Prostate gland (tissue), 2 donors: ENCODE measurements at places on chromosomes 5 and 9. TPM values are rescaled to one million over a fixed set of nuclear protein-coding genes. Genes with fewer than 3 reads are reported as not detected.

Gene TSSK1B
- total RNA-seq = 4.0 TPM

DNA sequence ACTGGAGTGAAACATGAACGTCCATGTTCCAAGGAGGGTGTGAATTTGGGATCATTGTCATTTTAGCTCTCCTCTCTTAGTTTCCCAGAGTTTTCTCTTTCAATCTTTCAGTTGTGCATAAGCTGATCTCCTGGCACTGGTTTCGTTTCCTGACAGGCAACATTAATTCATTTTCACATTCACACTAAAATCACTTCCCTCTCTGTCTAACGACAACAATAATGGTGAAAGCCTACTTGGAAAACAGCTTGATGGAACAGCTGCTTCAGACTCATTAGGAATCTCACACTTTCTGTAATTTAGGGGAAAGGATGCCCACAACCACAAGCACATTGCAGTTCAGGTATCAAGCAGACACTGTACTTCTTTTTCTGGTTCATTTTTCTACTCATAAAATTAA is 188.6 kb downstream of the TRIM36 start:
- no peaks in the 10 kb centered on the region for H3K36me3 ChIP-seq
- no peak overlapping the region for H3K27ac ChIP-seq
- no peak overlapping the region for H3K4me3 ChIP-seq

Gene WDR31
- 6.4 TPM for total RNA-seq

DNA sequence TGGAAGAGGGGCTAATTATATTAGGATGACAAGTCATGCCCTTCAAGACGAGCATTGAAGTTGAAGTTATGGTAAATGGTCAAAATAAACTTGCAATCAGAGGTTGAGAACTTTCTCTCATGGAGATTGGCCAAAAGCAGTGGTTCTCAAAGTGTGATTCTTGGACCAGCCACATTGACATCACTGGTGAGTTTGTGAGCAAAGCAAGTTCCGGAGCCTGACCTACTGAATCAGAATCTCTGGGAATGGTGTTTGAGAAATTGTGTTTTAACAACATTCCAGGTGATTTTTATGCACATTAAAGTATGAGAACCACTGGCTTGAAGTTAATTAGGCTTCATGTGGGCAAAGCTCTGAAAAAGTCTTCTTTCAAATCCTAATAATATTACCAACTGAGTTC is 403.5 kb downstream of the ZSWIM6 start:
- DNase-seq = no peak
- H3K4me1 ChIP-seq = no peaks in the 10 kb centered on the region
- no peaks in the 10 kb centered on the region for H3K27me3 ChIP-seq

DNA sequence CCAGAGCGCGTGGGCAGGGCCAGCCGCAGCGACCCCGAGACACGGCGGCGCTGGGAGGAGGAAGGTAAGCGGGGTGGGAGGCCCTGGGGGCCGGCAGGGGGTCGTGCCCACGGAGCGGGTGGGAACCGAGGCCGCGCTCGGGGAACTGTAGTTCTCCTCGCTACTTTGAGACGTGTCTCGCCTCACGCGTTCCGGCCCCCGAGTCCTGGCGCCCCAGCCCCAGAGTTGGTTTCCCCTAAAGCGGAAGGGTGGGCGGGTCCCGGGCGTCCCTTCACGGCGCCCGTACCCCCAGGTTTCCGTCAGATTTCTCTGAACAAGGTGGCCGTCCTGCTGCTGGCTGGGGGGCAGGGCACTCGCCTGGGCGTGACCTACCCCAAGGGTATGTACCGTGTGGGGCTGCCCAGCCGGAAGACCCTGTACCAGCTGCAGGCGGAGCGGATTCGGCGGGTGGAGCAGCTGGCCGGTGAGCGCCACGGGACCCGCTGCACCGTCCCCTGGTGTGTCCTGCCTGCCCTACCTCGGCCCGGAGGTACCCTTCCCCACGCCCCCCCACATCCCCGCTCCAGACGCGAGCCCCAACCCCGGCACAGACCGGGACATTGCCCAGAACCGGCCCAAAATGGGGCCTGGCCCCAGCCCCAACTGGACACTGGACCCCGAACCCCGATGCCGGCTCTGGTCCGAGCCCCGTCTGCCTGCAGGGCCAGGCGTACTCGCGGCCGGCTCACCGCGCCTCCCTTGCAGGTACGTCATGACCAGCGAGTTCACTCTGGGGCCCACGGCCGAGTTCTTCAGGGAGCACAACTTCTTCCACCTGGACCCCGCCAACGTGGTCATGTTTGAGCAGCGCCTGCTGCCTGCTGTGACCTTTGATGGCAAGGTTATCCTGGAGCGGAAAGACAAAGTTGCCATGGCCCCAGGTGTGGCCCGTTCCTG is 709 bp downstream of the UAP1L1 start:
- peaks cover 6% of the 10 kb centered on the region for H3K4me1 ChIP-seq
- H3K4me3 ChIP-seq = peak overlapping the region; percentile 65
- no peaks in the 10 kb centered on the region for H3K36me3 ChIP-seq
- peak overlapping the region; percentile 75 for H3K27ac ChIP-seq

- no peaks in the 10 kb centered on the region for H3K4me1 ChIP-seq
- H3K4me3 ChIP-seq = no peak overlapping the region
- no peaks in the 10 kb centered on the region for H3K27me3 ChIP-seq
- no peak for DNase-seq
Measured at GRCh38 chr9:117043159-117043558, 356.1 kb downstream of the TRIM32 start.

DNA sequence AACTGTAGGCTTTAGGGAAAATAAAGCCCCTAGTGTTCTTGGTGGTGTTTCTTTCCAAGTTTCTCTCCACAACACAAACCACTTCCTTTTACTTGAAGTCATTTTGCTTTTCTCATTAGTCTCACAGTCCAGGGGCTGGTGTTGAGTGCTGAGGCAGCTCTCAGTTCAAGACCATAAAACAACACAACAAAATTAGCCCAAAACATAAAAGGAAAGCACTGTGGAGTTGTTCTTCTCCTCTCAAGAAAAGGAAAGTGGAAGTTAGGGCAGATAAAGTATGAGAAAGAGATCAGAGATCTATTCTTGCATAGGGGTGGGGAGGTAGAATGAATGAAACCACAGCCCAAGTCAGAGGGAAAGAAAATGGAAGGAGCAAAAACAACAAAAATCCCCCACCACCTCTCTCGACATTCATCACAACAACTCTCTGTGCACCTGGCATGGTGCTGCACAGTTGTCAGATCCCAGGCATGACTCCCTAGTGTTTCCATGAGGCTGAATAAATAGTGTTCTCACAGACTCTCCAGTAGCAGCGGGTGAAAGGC is 569.9 kb downstream of the RAB3C start:
- no peak overlapping the region for H3K4me3 ChIP-seq
- no peaks in the 10 kb centered on the region for H3K27me3 ChIP-seq
- H3K4me1 ChIP-seq = no peaks in the 10 kb centered on the region

DNA sequence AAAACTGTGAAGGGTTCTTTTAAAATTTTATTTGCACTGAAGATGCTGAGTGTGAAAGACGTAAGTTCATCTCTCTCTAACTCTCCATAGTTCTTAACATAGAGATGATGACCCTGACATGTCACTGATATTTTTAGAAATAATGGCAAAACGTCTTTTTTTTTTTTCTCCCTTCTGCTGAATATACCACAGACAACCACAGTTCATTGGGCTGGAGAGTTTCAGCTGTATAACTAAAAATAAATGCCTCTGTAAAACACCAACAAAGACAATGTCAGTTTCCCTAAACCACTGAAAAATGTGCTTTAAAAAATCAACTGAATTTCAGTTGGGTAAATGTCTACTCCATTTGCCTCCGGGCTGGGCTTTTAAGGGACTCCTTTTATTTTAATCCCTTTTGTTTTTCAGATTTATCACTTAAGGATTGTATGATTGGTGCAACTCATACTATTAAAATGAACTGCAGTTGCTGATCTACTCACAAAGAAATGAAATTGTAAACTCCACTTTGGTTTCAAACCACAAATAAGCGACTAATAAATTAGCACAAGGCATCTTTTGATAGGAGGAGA is 830.9 kb upstream of the WWC1 start:
- H3K27me3 ChIP-seq = no peaks in the 10 kb centered on the region
- no peaks in the 10 kb centered on the region for H3K4me1 ChIP-seq
- no peaks in the 10 kb centered on the region for H3K36me3 ChIP-seq
- no peak overlapping the region for H3K27ac ChIP-seq
- no peak for DNase-seq

Gene PCDHB8
- 0.23 TPM for total RNA-seq

Gene SELENOP
- 503 TPM for total RNA-seq

GRCh38 chr9:17739022-17739421 is 160.2 kb downstream of the SH3GL2 start:
- H3K4me3 ChIP-seq = no peak overlapping the region
- no peak for DNase-seq
- no peaks in the 10 kb centered on the region for H3K36me3 ChIP-seq
- no peaks in the 10 kb centered on the region for H3K27me3 ChIP-seq
- H3K27ac ChIP-seq = no peak overlapping the region

GRCh38 chr9:29039258-29039657 is 1466.0 kb upstream of the C9orf72 start:
- DNase-seq = no peak
- no peak overlapping the region for H3K27ac ChIP-seq
- H3K36me3 ChIP-seq = no peaks in the 10 kb centered on the region
- no peak overlapping the region for H3K4me3 ChIP-seq
- no peaks in the 10 kb centered on the region for H3K4me1 ChIP-seq

DNA sequence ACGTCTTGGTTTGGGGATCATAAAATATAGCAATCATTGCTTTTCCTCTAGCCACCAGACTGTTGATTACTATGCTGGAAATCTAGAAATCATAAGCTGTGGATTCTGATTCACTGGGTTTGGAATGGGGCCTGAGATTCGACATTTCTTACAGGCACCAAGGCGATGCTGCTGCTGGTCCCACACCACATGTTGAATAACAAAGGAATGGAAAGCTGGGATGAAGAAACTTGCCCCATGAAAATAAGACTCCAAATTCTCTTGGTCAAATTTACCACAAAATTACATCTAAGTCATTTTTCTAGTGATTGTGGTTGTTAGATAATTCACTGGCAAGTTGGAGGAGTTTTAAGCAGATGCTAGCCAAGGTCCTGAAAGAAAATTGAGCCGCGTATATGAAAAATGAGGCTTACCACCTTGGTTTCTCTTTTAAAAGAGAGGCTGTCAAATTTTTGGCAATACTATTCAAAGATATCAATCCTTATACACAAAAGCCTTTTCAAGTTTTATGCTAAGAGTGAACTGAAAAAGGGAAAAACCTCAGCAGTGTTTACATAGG is 23.0 kb upstream of the MEIKIN start:
- H3K27ac ChIP-seq = no peak overlapping the region
- H3K4me3 ChIP-seq = no peak overlapping the region
- no peaks in the 10 kb centered on the region for H3K27me3 ChIP-seq
- no peaks in the 10 kb centered on the region for H3K4me1 ChIP-seq
- DNase-seq = no peak

Gene PLPPR1
- total RNA-seq = not detected

Gene RETREG1
- total RNA-seq = 18.4 TPM

DNA sequence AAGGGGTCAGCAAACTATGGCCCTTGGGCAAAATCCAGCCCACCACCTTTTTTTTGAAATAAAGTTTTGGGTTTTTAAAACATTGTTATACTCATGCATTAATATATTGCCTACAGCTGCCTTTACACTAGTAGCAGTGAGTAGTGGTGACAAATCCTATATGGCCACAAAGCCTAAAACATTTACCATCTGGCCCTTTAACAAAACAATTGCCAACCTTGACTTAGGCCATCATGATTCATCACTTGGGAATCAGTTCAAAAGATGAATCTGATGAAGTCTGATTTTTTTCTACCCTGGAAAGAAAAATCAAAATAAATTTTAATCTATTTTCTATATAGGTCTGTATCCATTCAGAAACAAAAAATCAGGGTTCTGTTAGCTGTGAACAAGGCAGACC is 484.9 kb downstream of the BNC2 start:
- no peaks in the 10 kb centered on the region for H3K4me1 ChIP-seq
- no peak overlapping the region for H3K4me3 ChIP-seq
- DNase-seq = no peak
- no peaks in the 10 kb centered on the region for H3K27me3 ChIP-seq
- no peaks in the 10 kb centered on the region for H3K36me3 ChIP-seq

Gene PCDHB12
- total RNA-seq = 4.3 TPM

Gene NMRK1
- total RNA-seq = 16.2 TPM

Gene CDKN2B
- total RNA-seq = 8.8 TPM

Gene SH3RF2
- total RNA-seq = 43.9 TPM

Gene ZDHHC12
- 66.2 TPM for total RNA-seq

GRCh38 chr9:18909140-18910018 is 123.6 kb downstream of the SAXO1 start:
- no peak for DNase-seq
- no peaks in the 10 kb centered on the region for H3K27me3 ChIP-seq
- no peaks in the 10 kb centered on the region for H3K36me3 ChIP-seq

- no peaks in the 10 kb centered on the region for H3K36me3 ChIP-seq
- no peak for DNase-seq
- H3K4me3 ChIP-seq = no peak overlapping the region
- no peaks in the 10 kb centered on the region for H3K27me3 ChIP-seq
- peaks cover 11% of the 10 kb centered on the region for H3K4me1 ChIP-seq
- no peak overlapping the region for H3K27ac ChIP-seq
Measured at GRCh38 chr9:133512253-133513213, 12.2 kb downstream of the MYMK start.

DNA sequence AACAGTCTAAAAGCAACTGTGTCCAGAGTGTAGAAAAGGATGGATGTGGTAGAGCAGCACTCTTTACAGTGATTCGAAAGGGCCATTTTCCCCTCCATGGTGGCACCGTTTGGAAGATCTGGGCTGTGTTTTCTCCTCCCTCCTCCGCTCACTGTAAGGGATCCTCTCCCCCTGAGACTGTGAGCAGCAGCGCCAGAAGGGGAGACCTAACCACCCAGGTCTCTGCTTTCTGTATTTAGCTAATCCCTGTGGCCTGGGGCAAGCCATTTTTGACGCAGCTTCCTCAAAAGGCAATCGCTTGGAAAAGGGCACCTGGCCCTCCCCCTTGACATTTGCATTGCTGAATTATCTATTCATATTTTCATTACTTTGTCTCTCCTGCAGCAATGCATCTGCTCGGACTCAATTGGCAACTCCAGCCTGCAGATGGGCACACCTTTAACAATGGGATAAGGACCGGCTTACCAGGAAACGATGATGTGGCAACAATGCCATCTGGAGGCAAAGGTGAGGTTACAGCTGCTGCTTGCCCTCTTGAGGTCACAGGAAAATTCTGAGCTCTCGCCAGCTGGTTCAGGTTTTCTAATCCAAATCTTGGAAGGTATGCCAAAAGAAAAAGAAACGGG is 244.3 kb upstream of the WWC1 start:
- no peak overlapping the region for H3K4me3 ChIP-seq
- peak; percentile 68 for DNase-seq
- no peak overlapping the region for H3K27ac ChIP-seq
- no peaks in the 10 kb centered on the region for H3K4me1 ChIP-seq
- H3K36me3 ChIP-seq = no peaks in the 10 kb centered on the region
- no peaks in the 10 kb centered on the region for H3K27me3 ChIP-seq

GRCh38 chr5:56523790-56524575 is 290.9 kb upstream of the ANKRD55 start:
- no peak overlapping the region for H3K4me3 ChIP-seq
- no peaks in the 10 kb centered on the region for H3K36me3 ChIP-seq
- H3K27me3 ChIP-seq = no peaks in the 10 kb centered on the region
- peak; percentile 22 for DNase-seq

Gene FCN2
- 2.4 TPM for total RNA-seq

Gene ST8SIA4
- 0.82 TPM for total RNA-seq

GRCh38 chr9:135526089-135526729 is 5.0 kb downstream of the LCN1 start:
- no peak for DNase-seq
- no peaks in the 10 kb centered on the region for H3K4me1 ChIP-seq
- no peaks in the 10 kb centered on the region for H3K27me3 ChIP-seq
- no peak overlapping the region for H3K4me3 ChIP-seq

- no peaks in the 10 kb centered on the region for H3K4me1 ChIP-seq
- no peak for DNase-seq
- H3K27ac ChIP-seq = no peak overlapping the region
- no peak overlapping the region for H3K4me3 ChIP-seq
- no peaks in the 10 kb centered on the region for H3K36me3 ChIP-seq
- H3K27me3 ChIP-seq = no peaks in the 10 kb centered on the region
Measured at GRCh38 chr9:123081824-123082223, 48.4 kb downstream of the GPR21 start.
